ENCODE measurements at places on chromosomes 1 and 21. TPM values are rescaled to one million over a fixed set of nuclear protein-coding genes. Genes with fewer than 3 reads are reported as not detected.

The CFHR2 gene
- total RNA-seq, result not detected

The GBP7 gene
- total RNA-seq, result not detected

The CD1D gene
- total RNA-seq, result 0.39 TPM

The PHC2 gene
- 135 TPM for total RNA-seq

The ALPL gene
- total RNA-seq, result not detected

The SRSF11 gene
- total RNA-seq, result 107 TPM

The EFNA3 gene
- 0.73 TPM for total RNA-seq

The GJA4 gene
- not detected for total RNA-seq

The MCOLN2 gene
- 0.37 TPM for total RNA-seq

The CD247 gene
- total RNA-seq, result not detected

The KLF17 gene
- total RNA-seq, result 0.37 TPM

The PLPP3 gene
- 251 TPM for total RNA-seq

The RXFP4 gene
- not detected for total RNA-seq

The KCNE1 gene
- total RNA-seq, result 0.59 TPM

The FALEC gene
- total RNA-seq, result not detected

The NCF2 gene
- total RNA-seq, result not detected

The ZNF496 gene
- total RNA-seq, result 20.9 TPM

The PLXNA2 gene
- total RNA-seq, result 0.73 TPM

The VSIG8 gene
- total RNA-seq, result not detected

The LRRIQ3 gene
- 0.39 TPM for total RNA-seq

The SHISAL2A gene
- total RNA-seq, result not detected

The LENEP gene
- not detected for total RNA-seq

The OR2L5 gene
- not detected for total RNA-seq

The PPFIA4 gene
- 7.0 TPM for total RNA-seq

The LEFTY1 gene
- not detected for total RNA-seq

The SPRR3 gene
- not detected for total RNA-seq

The CD34 gene
- 0.39 TPM for total RNA-seq

The PTGFR gene
- 66.5 TPM for total RNA-seq

The PTPRU gene
- 20.1 TPM for total RNA-seq

The FOXD3 gene
- not detected for total RNA-seq

The S100A14 gene
- 0.39 TPM for total RNA-seq

The SDC3 gene
- 14.3 TPM for total RNA-seq

The MLLT11 gene
- total RNA-seq, result 0.78 TPM

The GCSAML gene
- total RNA-seq, result not detected

The KIAA0040 gene
- total RNA-seq, result under 0.01 TPM

The LPAR3 gene
- 0.37 TPM for total RNA-seq

The SYDE2 gene
- 6.1 TPM for total RNA-seq

The IL12RB2 gene
- 0.20 TPM for total RNA-seq

The NPHS2 gene
- total RNA-seq, result not detected

The HSD3B2 gene
- total RNA-seq, result not detected

The ABCG1 gene
- total RNA-seq, result under 0.01 TPM

The TDRD5 gene
- not detected for total RNA-seq

The LAMC1 gene
- 598 TPM for total RNA-seq

The GUCA2B gene
- total RNA-seq, result not detected

The ANGPTL3 gene
- total RNA-seq, result under 0.01 TPM

The TBX15 gene
- total RNA-seq, result 7.3 TPM

The SEC16B gene
- total RNA-seq, result 1.2 TPM

The HSD3B1 gene
- total RNA-seq, result not detected

The SPRR5 gene
- not detected for total RNA-seq

The ANKRD35 gene
- total RNA-seq, result 2.9 TPM

The FLG2 gene
- total RNA-seq, result not detected

The ARTN gene
- total RNA-seq, result under 0.01 TPM

The PLA2G4A gene
- 26.2 TPM for total RNA-seq

The OR2T33 gene
- total RNA-seq, result not detected

The DDX59 gene
- total RNA-seq, result 9.6 TPM
